Muscle of back (tissue), 13 donors: ENCODE measurements at places on chromosomes 7 and 10. TPM values are rescaled to one million over a fixed set of nuclear protein-coding genes. Genes with fewer than 3 reads are reported as not detected.

Gene CC2D2B
- 0.67 TPM for polyA plus RNA-seq

Gene PCLO
- polyA plus RNA-seq, result 0.42 TPM

Gene NME8
- polyA plus RNA-seq, result not detected

- peak; percentile 79 for DNase-seq
Measured at GRCh38 chr10:10870523-10871241, 147.0 kb upstream of the CELF2 start.

- DNase-seq, result peak; percentile 78
Measured at GRCh38 chr7:1323178-1324027, 90.7 kb downstream of the UNCX start.
